ENCODE measurements at places on chromosomes 4 and X. TPM values are rescaled to one million over a fixed set of nuclear protein-coding genes. Genes with fewer than 3 reads are reported as not detected.

- H3K27ac ChIP-seq = no peak overlapping the region
- H3K27me3 ChIP-seq = no peaks in the 10 kb centered on the region
- H3K36me3 ChIP-seq = no peaks in the 10 kb centered on the region
- no peak for DNase-seq
- no peak overlapping the region for H3K4me3 ChIP-seq
These were observed 50.0 kb upstream of the SOD3 start for GRCh38 chr4:24745172-24745895.

DNA sequence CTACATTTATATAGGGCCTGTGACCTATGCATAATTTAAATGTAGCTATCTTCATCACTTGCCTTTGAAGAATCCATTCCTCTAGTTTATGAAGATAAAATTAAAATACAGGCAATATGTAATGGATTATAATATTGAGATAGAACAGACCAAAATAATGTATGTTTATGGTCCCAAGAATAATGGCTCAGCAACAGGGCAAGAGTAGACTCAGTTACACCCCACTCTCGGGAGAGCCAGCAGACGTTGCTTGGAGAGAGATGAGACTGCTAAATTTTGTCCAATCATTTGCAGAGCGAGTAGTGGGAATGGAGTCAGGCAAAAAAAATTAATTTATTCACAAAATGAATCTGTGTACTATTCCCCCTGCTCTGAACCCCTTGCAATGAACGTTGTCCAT is 223.2 kb upstream of the FAT4 start:
- H3K27me3 ChIP-seq = no peaks in the 10 kb centered on the region
- no peak overlapping the region for H3K4me3 ChIP-seq
- H3K36me3 ChIP-seq = no peaks in the 10 kb centered on the region
- H3K27ac ChIP-seq = no peak overlapping the region

- H3K4me3 ChIP-seq = no peak overlapping the region
- H3K4me1 ChIP-seq = no peaks in the 10 kb centered on the region
- no peaks in the 10 kb centered on the region for H3K36me3 ChIP-seq
- H3K27me3 ChIP-seq = no peaks in the 10 kb centered on the region
These were observed 24.0 kb downstream of the NAP1L3 start for GRCh38 chrX:93649381-93649780.

DNA sequence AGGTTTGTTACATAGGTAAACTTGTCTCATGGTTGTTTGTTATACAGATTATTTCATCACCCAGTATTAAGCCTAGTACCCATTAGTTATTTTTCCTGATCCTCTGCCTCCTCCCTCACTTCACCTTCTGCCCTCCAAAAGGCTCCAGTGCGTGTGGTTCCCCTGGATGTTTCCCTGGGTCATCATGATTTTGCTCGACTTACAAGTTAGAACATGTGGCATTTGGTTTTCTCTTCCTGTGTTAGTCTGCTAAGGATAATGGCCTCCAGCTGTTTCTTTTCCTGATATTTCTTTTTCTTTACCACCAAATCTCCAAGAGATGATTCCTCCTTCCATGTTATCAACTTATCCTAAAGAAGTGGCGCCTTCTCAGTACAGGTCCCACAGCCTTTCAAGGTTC is 543.1 kb upstream of the ADGRL3 start:
- no peak for DNase-seq
- no peaks in the 10 kb centered on the region for H3K27me3 ChIP-seq
- H3K4me1 ChIP-seq = no peaks in the 10 kb centered on the region

DNA sequence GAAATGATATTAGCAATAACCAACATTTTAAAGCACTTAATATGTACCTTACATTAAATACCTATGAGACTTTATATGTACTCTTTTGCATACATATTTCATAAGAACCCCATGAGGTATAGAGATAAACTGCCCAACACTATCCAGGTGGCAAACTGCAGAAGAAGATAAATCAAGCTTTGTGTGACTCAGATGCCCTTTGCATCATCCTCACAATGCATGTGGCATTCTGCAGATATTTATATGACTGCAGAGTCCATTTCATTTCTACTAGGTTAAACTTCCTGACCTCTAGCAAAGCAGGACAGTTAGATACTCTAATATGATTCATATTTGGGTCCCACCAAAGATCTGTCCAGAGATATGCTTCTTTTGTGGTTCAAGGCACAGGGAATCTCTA is 85.6 kb upstream of the RASGEF1B start:
- DNase-seq = no peak
- H3K36me3 ChIP-seq = no peaks in the 10 kb centered on the region
- H3K4me1 ChIP-seq = no peaks in the 10 kb centered on the region

GRCh38 chr4:163991298-163991865 is 496.9 kb downstream of the TMA16 start:
- no peaks in the 10 kb centered on the region for H3K4me1 ChIP-seq
- H3K27me3 ChIP-seq = no peaks in the 10 kb centered on the region
- no peaks in the 10 kb centered on the region for H3K36me3 ChIP-seq
- H3K27ac ChIP-seq = no peak overlapping the region

GRCh38 chr4:3708103-3708510 is 58.1 kb upstream of the ADRA2C start:
- no peaks in the 10 kb centered on the region for H3K27me3 ChIP-seq
- H3K36me3 ChIP-seq = no peaks in the 10 kb centered on the region
- no peak for DNase-seq

GRCh38 chr4:6355052-6355451 is 85.4 kb downstream of the WFS1 start:
- no peak overlapping the region for H3K27ac ChIP-seq
- H3K4me3 ChIP-seq = no peak overlapping the region
- DNase-seq = no peak
- peaks cover 2% of the 10 kb centered on the region for H3K4me1 ChIP-seq
- peaks cover 3% of the 10 kb centered on the region for H3K27me3 ChIP-seq

DNA sequence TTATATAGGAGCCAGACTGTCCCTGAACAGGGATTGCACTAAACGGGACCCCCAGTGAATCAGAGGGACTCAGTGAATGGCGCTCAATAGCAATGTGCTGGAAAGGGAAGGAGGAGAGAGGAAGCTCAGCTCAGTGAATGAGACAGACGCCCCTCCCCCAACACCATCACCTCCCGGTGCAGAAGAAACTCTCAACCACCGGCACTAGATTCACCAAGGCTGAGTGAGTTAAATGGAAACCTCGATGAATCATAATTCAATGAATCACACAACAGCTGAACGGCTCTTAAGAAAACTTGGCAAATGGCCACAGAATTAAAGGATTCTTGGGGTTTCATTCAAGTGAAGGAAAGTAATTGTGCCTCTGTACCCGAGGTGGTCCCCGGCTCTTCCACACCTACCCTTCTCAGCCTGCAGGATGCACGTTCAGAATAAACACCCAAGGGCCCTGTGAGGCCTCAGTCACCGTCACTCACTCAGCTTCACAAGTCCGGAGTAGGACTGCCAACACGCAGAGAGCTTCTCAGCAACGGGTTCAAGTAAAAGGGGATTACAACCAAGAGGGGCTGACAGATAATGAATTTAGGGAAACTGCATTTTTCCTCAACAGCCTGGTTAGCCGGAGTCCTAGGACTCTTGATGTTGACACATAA is 29.3 kb downstream of the CRMP1 start:
- DNase-seq = no peak
- no peaks in the 10 kb centered on the region for H3K4me1 ChIP-seq
- H3K4me3 ChIP-seq = no peak overlapping the region
- H3K27me3 ChIP-seq = no peaks in the 10 kb centered on the region
- no peaks in the 10 kb centered on the region for H3K36me3 ChIP-seq

DNA sequence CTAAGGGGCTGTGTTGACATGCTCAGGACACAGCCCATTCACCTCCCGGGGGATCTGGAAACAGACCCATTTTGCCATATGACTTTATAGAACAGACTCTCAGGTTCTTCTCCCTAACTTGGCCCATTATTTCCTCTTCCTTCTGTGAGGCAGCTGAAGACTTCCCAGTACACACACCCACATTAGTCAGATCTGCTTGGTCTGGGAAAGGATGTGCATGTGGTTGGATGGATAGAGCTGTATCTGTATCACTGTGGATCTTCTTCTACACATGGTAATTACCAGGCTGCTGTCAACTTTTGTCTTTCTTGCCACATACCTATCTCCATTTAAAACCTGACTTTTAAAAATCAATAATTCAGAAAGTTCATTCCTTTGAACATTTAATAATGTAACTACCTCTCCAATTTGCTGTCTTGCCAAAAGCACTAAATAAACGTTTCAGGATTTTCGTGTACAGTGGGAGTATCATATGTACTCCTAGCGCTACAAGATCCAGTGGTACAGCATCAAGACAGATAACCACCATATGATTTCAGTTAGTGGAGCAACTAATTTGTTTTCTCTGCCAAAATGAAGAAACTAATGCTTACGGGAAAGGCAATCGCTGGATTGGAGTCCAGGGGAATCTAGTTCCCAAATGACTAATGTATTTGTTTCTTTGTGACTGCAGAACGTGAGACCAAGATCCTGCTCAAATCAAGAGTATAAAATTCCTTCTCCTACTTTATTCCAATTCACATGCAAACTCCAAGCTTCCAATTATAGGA is 134.1 kb upstream of the MAP3K15 start:
- H3K36me3 ChIP-seq = no peaks in the 10 kb centered on the region
- no peak for DNase-seq
- no peaks in the 10 kb centered on the region for H3K27me3 ChIP-seq
- H3K4me1 ChIP-seq = peaks cover 5% of the 10 kb centered on the region

GRCh38 chr4:184792950-184793555 is 32.7 kb downstream of the ACSL1 start:
- no peak overlapping the region for H3K4me3 ChIP-seq
- H3K27ac ChIP-seq = no peak overlapping the region
- no peaks in the 10 kb centered on the region for H3K27me3 ChIP-seq
- no peak for DNase-seq
- H3K36me3 ChIP-seq = no peaks in the 10 kb centered on the region
- H3K4me1 ChIP-seq = peaks cover 6% of the 10 kb centered on the region

DNA sequence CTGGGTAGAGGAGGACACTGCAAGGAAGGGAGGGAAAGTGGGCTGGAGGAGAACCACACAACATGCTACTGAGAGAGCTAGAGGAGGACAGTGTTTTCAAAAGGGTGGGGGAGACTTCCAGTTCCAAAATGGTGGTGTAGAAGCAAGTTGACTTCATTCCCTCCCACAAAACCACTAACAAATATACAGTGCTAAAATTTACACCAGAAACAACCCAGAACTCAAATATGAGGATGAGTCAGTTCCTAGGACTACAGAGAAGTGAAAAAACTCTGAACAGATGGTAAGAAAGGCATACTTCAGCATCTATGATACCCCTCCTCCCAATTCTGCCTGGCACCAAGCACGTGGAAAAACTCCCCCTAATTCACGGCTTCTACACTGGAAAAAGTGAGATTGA is 9.8 kb downstream of the AADAT start:
- H3K27me3 ChIP-seq = no peaks in the 10 kb centered on the region
- H3K36me3 ChIP-seq = no peaks in the 10 kb centered on the region
- no peak overlapping the region for H3K27ac ChIP-seq
- no peaks in the 10 kb centered on the region for H3K4me1 ChIP-seq

DNA sequence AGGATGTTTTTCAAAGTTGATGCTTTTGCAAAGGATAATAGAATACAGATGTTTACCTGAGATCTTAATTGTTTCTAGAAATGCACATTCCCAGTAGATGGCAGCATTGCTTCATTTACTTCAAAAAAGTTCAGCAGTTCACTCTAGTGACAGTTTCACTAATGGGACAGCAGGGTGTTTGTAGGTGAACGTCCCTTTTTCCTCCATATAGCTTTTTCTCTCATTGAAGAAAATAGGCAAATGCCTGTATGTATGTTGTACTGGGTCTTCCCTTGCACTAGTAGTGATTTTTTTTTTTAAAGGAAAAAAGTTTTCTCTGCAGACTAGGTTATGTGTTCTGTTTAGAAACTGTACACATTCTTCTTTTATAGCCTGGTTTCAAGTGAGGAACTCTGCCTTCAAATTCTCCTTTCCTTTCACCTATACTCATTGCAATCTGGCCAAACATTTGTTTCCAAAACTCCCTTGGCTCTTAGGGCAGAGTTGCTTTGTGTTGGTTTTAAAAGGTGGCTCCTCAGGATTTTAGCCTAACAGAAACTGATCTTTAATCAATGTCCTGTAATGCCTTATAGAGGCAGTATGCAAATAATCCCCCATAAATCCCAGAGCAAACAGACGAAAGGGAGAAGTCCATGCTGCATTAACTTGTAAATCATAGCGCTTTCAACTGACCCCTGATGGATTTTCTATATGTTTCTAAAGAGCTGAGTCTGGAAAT is 86.3 kb downstream of the EGF start:
- no peaks in the 10 kb centered on the region for H3K4me1 ChIP-seq
- no peaks in the 10 kb centered on the region for H3K36me3 ChIP-seq
- H3K27ac ChIP-seq = no peak overlapping the region
- H3K4me3 ChIP-seq = no peak overlapping the region
- DNase-seq = no peak

DNA sequence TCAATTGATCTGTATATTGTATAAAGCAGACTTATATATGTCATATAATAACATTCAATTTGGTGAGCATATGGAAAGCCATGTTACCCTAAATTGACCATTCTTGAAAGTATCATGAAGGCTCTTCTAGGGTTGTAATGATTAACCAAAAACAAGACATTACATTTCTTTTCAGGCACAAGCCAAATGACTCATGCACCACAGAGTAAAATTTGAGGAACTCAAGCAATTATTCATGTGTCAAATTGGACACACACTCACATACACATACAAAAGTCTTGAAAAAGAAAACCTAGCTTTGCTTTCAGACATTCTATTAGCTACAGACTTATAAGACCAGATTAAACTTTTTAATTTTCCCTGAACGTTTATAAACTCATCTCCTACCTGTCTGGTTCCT is 146.5 kb upstream of the PCDH18 start:
- no peak for DNase-seq
- H3K4me1 ChIP-seq = no peaks in the 10 kb centered on the region
- H3K36me3 ChIP-seq = no peaks in the 10 kb centered on the region
- H3K4me3 ChIP-seq = no peak overlapping the region

DNA sequence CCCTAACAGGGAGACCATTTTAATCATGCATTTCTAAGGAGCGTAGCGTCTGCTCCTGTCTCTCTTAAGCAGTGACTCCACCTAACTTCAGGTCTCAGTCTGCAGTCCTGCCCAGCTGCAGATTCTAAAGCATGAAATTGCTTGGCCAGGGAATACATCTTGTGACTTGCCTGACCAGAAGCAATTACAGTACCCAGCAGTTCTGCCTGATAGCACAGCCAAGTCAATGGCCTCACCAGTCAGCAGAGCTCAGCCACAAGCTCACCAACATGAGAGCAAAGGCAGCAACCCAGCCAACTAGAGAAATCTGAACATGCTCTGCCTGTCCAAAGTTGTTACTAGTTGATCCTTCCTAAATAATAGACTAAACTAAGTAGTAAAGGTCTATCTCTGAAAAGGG is 2011.9 kb upstream of the PCDH10 start:
- no peak for DNase-seq
- no peaks in the 10 kb centered on the region for H3K27me3 ChIP-seq
- no peaks in the 10 kb centered on the region for H3K36me3 ChIP-seq
- H3K4me3 ChIP-seq = no peak overlapping the region

- no peaks in the 10 kb centered on the region for H3K36me3 ChIP-seq
- no peak for DNase-seq
- no peak overlapping the region for H3K27ac ChIP-seq
These were observed 5.3 kb upstream of the IDS start for GRCh38 chrX:149510386-149510785.

- peaks cover 9% of the 10 kb centered on the region for H3K27me3 ChIP-seq
- H3K4me3 ChIP-seq = no peak overlapping the region
These were observed 138.5 kb downstream of the COL4A6 start for GRCh38 chrX:108299704-108300103.

Gene ZDHHC15
- total RNA-seq = 3.1 TPM

Gene NALF2
- 0.30 TPM for total RNA-seq

Gene PABPC1L2A
- not detected for total RNA-seq

Gene CPZ
- 1.6 TPM for total RNA-seq

Gene TCEAL6
- total RNA-seq = not detected

Gene TEX13C
- 0.21 TPM for total RNA-seq

Gene DCAF12L1
- total RNA-seq = not detected
